Thymus (tissue), 14 donors: ENCODE measurements at places on chromosomes 12 and 14. TPM values are rescaled to one million over a fixed set of nuclear protein-coding genes. Genes with fewer than 3 reads are reported as not detected.

The GALNT6 gene
- 3.7 TPM for polyA plus RNA-seq

The HOXC12 gene
- 0.07 TPM for polyA plus RNA-seq

The RTL1 gene
- polyA plus RNA-seq, result 0.02 TPM

The ACOT6 gene
- polyA plus RNA-seq, result 0.05 TPM

The KRT77 gene
- polyA plus RNA-seq, result 4.1 TPM

The LRP1-AS gene
- not detected for polyA plus RNA-seq

The CFAP73 gene
- 0.73 TPM for polyA plus RNA-seq

The RPGRIP1 gene
- polyA plus RNA-seq, result 0.30 TPM

The ATL1 gene
- 2.6 TPM for polyA plus RNA-seq

The ERBB3 gene
- polyA plus RNA-seq, result 4.3 TPM

The PLEKHG7 gene
- polyA plus RNA-seq, result 0.73 TPM

The CLECL1 gene
- polyA plus RNA-seq, result 11.2 TPM

The ALDH1L2 gene
- 0.55 TPM for polyA plus RNA-seq

The NGB gene
- polyA plus RNA-seq, result 0.41 TPM

The OVCH1 gene
- polyA plus RNA-seq, result 0.09 TPM

The C14orf39 gene
- 0.66 TPM for polyA plus RNA-seq

The TAS2R14 gene
- polyA plus RNA-seq, result 5.3 TPM

The SRRM4 gene
- 0.05 TPM for polyA plus RNA-seq

The ASB2 gene
- polyA plus RNA-seq, result 2.6 TPM

The MSI1 gene
- 0.25 TPM for polyA plus RNA-seq

The GLS2 gene
- polyA plus RNA-seq, result 2.6 TPM

The CIROP gene
- polyA plus RNA-seq, result 0.07 TPM

The INHBC gene
- 0.05 TPM for polyA plus RNA-seq

The PTGDR gene
- 0.73 TPM for polyA plus RNA-seq

The RDH16 gene
- polyA plus RNA-seq, result 1.8 TPM

The LTBR gene
- 33.3 TPM for polyA plus RNA-seq

The OR4E2 gene
- 0.07 TPM for polyA plus RNA-seq

The WSCD2 gene
- 0.02 TPM for polyA plus RNA-seq

The TAS2R46 gene
- 0.05 TPM for polyA plus RNA-seq

The C1QL4 gene
- 0.21 TPM for polyA plus RNA-seq

The TAS2R13 gene
- polyA plus RNA-seq, result 0.05 TPM

The TIMELESS gene
- 8.4 TPM for polyA plus RNA-seq

The TMEM119 gene
- 4.0 TPM for polyA plus RNA-seq

The RBP5 gene
- 12.0 TPM for polyA plus RNA-seq

The LRIG3 gene
- 12.5 TPM for polyA plus RNA-seq

The ALDH2 gene
- polyA plus RNA-seq, result 43.9 TPM

The DLK1 gene
- 6.9 TPM for polyA plus RNA-seq

The ANKS1B gene
- polyA plus RNA-seq, result 3.5 TPM

The AP4S1 gene
- polyA plus RNA-seq, result 13.0 TPM

The PTPRB gene
- 2.8 TPM for polyA plus RNA-seq

The RPS6KL1 gene
- 0.91 TPM for polyA plus RNA-seq

The SLC39A5 gene
- polyA plus RNA-seq, result 0.30 TPM

The AKAP6 gene
- polyA plus RNA-seq, result 1.4 TPM

The NR4A1 gene
- 106 TPM for polyA plus RNA-seq

The AGAP2 gene
- 15.5 TPM for polyA plus RNA-seq

The ASCL1 gene
- polyA plus RNA-seq, result 15.3 TPM
